MG63 (cell line): ENCODE measurements at places on chromosomes 6 and 20. TPM values are rescaled to one million over a fixed set of nuclear protein-coding genes. Genes with fewer than 3 reads are reported as not detected.

DNA sequence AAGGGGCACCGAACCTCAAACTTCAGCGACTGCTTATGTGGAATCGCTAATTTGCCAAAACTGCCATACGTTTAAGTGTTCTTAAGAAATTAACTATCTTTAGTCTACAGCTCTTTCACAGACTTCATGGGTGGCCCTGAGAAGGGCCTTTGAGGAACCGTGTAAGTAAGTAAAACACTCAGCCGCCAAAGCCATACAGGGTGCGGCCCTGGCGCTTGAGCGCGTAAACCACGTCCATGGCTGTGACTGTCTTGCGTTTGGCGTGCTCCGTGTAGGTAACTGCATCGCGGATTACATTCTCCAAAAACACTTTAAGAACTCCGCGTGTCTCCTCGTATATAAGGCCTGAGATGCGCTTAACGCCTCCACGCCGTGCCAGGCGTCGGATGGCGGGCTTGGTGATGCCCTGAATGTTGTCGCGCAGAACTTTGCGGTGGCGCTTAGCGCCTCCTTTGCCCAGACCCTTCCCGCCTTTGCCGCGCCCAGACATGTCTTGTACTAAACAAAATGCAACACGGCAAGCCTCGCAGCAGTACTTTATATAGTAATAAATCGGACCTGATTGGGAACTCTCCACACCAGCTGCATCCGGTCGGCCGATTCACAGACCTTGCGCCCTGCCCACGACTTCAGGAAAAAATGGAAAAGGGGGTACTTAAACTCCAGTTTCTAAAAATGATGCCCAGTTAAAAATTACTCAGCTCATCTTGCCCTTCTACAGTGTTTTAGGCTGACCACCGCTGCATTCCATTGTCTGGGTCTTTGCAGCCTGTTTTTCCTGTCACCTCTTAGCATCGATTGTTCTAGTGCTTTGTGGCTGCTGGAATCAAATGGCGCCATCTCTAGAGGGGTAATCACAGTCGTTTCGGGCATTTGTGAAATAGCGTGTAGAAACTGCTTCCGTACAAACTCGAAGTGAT is 38.9 kb downstream of the OR2B2 start:
- peak; percentile 86 for DNase-seq

DNA sequence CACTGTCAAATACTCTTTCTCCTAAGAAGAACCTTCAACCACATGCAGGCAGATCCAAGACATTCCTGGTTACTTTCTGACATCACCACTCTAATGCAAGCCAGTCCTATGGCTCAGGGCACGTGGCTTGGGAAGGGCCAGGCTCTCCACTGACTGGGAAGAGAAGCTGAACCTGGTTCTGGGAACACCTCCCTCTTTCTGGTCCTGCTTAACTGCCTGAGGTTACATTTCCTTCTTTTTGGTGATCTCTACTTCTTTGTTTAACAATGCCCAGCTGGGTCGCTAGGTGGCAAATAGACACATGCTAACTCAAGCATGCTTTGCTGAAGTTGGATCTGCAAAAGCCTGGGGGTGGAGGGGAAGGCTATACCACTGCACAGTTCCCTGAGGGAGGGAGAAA is 249.8 kb downstream of the GMDS start:
- DNase-seq, result no peak

DNA sequence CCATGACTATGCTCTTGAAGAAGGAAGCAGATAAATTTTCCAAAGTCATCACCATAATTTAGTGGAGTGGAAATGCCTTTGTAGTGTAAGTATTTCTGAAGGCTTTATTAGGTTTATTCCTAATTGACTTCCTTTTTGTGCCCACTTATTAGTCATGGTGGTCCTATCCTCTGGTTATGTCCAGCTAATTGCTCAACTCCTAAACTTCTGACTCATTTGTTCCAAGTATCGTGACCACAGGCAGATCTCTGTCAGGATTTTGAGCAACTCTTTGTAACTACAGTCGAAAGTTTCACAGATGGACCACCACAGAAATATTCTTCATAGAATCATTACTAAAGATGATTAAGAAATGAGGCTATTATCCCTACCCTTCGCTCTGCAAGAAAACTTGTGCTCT is 315.6 kb upstream of the PTCHD4 start:
- no peak for DNase-seq

DNA sequence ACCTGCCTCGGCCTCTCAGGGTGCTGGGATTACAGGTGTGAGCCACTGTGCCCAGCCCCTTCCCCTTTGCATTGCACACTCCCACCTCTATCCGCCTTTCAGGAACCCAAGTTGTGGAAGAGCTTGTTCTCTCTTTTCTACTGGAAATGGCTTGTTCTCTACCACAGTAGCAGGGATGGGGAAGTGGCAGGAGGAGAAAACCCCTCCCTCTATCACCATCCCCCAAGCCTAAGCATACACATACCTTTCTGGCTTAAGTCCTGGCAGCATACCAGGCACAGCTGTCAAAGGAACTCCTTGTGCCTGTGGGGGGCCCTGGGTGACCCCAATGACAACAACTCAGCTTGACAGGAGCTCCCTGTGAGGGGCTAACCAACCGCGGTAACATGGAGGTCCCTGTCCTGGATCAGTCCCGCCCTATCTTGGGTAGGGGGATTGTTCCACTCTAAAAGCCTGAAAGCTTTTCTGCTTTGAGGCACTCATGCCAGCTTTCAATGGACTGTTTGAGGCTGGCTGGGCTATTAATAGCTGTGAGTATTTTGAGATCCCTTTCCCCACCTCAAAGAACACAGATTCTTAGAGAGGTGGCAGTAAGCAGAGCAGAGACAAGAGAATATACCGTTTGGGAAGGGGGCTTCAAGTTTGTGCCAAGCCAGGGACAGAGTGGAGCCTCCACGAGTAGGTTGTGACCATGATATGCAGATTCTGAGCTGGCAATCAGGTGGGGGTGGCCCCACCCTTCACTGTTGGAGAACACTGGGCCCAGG is 2.3 kb downstream of the KLHDC3 start:
- no peak for DNase-seq

DNA sequence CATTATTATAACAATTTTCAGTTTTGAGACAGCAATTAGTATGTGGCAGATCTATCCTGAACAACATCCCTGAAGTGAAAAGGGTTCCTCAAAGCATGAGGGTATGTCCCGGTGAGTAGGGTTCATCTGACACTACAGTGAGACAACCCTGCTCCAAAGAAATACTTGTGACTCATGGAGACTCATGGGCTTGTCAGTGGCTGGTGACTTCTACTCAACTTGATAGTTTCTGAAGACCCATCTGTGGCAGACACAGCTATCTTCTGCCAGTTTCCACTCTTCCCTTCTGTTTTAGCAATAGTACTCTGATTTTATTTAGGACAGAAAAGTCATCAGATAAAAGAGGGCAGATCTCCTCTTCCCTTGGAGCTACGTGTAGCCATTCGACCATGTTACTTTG is 41.4 kb downstream of the MAP3K7 start:
- no peak for DNase-seq

DNA sequence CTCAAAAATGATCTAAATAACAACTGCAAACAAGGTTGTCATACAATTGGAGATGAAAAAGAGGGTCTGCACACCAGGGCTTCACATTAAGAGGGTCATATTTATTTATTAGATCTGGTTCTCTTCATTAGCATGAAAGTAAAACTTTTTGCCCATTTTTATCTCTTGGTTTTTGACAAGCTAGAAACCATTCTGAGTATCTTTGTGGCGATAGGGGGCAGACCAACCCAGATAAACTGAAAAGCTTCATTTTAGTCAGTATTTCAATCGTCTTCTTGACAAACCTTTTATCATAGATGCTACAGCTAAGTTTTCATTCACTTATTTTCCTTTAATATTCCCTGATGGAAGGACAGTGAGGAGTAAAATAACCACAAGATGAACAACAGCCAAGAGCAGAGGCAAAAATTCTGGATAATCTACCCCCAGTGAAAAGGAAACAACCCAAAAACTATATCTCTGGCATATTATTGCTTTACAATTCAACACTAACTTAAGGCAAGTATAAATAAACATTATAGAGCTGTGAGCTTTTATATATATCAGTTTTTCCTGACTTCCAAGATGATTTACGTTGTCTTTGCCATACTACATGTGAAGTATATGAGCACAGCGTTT is 45.2 kb downstream of the THEMIS start:
- DNase-seq, result no peak

GRCh38 chr6:148747471-148748165 is 788 bp downstream of the UST start:
- DNase-seq, result peak; percentile 62

DNA sequence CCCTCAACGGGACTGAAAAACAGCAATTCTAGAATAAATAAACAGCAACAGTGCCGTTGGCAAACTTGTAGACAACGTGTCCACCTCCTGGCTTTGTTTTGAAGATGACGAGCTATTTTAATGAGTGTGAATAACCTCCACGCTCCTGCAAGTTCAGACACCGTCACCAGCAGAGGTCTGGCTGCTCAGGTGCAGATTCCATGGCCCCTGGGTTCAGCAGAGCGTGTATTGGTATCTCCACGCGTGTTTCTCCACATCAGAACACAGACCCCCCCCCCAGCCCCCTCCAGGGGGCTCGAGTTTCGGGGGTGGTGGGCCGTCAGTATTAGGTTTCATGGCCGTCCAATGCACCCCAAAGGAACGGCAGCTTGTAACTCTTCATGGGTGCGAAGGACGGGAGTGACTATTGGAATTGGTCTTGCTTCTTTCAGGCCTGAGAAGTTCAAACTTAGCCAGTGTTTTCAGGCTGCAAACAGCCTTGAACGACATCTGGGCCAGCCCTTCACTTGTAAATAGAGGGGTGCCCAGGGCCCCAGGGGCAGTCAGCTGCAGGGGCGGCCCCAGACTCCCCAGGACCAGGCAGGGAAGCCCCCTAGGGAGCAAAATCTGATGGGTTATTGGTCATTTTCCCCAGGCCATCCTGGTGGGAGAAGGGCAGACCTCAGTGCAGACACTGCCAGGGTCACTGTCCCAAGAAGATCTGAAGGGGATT is 308.6 kb downstream of the TAF4 start:
- DNase-seq, result no peak

- DNase-seq, result peak; percentile 25
Observed at GRCh38 chr6:154292855-154293519, 63.6 kb downstream of the IPCEF1 start.

GRCh38 chr20:57879779-57880570 is 170.2 kb upstream of the PMEPA1 start:
- no peak for DNase-seq

GRCh38 chr6:18997375-18997826 is 610.3 kb downstream of the RNF144B start:
- DNase-seq, result no peak

DNA sequence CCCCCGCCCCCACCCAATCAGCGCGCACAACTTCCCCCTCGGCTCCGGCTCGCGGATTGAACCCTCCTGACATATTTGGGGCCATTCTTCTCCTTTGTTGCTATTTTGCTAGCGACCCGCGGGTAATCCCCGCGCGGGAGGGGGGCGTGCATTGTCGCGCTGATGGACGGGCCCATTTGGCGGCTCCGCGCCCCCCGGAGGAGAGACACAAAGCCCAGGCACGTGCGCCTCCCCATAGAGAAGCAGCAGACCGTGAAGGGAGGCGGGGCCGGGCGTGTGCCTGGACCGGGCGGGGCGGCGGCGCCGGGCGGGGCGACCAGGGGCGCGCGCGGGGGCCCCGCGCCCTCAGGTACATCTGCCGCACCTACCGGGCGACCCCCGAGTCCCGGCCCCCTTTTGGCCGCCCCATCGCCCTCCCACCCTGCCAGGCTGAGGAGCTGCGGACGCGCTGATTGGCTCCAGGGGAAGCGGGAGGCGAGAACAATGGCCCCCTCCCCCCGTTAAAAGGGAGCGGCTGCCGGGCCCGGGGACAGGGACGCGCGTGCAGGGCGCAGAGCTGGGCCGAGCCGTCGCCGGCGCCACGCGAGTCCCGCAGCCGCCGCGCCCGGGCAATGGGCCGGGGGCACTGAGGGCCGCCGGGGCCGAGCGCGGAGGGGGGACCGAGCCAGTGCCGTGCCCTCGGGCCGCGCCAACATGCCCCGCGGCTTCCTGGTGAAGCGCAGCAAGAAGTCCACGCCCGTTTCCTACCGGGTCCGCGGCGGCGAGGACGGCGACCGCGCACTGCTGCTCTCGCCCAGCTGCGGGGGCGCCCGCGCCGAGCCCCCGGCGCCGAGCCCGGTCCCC is at the start of gene INSM1:
TSS of gene INSM1 (plus strand) at position 530 of the 843 bp plus-strand sequence. CDS start at position 694, 164 bp downstream.
- DNase-seq, result no peak

GRCh38 chr20:54688476-54688875 is 213.1 kb downstream of the DOK5 start:
- no peak for DNase-seq

Gene LY86
- not detected in 2 replicates for total RNA-seq

Gene BPIFA2
- total RNA-seq, result not detected in 2 replicates

Gene SLCO4A1
- total RNA-seq, result 10.7 and 23.0 TPM in 2 replicates

Gene MTFR2
- 5.7 and 16.3 TPM in 2 replicates for total RNA-seq

Gene RALGAPB
- 6.2 and 13.2 TPM in 2 replicates for total RNA-seq

Gene HCRTR2
- total RNA-seq, result not detected in 2 replicates

Gene WFDC12
- not detected in 2 replicates for total RNA-seq

Gene OR2H2
- not detected in 2 replicates for total RNA-seq

Gene PDE7B
- 1.8 and 4.0 TPM in 2 replicates for total RNA-seq

Gene SS18L1
- total RNA-seq, result 5.8 and 7.5 TPM in 2 replicates
